ENCODE measurements at places on chromosomes 1 and 21. TPM values are rescaled to one million over a fixed set of nuclear protein-coding genes. Genes with fewer than 3 reads are reported as not detected.
A peak's percentile ranks its signal among the peaks of the same experiment; 100 is the strongest.

DNA sequence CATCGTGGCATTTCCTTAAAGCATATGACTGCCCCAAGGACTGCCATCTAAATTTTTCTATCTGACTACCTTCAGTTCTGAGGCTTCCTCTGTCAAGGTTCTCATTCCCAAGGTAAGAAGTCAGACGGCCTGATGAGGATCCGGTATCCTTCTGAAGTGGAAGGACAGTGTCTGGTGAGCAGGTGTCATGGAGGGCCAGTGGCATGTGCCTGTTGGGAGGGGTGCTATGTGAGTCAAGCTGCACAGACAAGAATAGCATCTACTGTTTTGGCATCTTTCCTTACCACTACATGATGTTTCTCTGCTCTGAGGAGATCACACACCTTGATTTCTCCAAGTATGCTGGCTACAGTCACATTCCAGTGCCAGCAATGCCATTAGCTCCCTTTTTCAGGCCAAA, 99.6 kb upstream of the RGS1 start:
- no peak for DNase-seq

DNA sequence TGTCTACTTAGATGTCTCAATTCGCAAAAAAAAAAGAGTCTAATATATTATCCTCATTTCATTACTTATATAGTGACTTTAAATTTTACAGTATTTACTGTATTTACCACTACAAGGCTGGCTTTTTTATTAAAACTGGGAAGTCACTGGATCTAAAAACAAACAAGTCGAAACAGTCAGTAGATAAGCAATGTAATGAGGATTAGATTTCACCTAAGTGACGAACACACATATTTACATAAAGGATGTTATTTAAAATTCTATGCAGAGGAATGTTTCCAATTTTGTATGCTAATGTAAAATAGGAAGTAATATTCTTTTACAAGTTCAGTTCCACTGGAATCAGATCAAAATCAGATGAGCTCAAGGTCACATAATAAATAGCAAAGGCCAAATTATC, 28.3 kb downstream of the TTC13 start:
- no peak for DNase-seq

GRCh38 chr1:234731569-234732085, 121.6 kb upstream of the IRF2BP2 start:
- DNase-seq: no peak

GRCh38 chr1:55140546-55140983, 74.6 kb downstream of the USP24 start:
- DNase-seq: peak; percentile 61

- DNase-seq: peak; percentile 39
Measured at GRCh38 chr1:53080041-53080440, 18.0 kb downstream of the PODN start.

DNA sequence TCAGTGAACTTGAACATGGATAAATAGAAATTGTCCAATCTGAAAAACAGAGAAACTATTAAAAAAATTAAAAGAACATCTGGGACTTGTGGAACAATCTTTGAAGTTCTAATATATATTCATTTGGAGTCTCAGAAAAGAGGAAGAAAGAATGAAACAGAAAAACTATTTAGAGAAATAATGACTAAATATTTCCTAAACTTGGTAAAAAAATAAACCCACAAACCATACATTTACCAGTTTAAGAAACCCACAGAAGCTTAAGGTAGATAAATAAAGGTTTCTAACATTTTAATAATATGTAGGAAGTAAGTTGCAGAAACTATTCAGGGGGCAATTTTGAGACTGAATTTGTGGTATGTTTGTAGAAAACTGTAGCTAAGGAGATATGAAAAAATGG, 437.8 kb downstream of the PTBP2 start:
- no peak for DNase-seq

GRCh38 chr1:111963985-111964738, 25.3 kb downstream of the KCND3 start:
- no peak for DNase-seq

GRCh38 chr1:5567839-5568238, 424.4 kb downstream of the NPHP4 start:
- no peak for DNase-seq

DNA sequence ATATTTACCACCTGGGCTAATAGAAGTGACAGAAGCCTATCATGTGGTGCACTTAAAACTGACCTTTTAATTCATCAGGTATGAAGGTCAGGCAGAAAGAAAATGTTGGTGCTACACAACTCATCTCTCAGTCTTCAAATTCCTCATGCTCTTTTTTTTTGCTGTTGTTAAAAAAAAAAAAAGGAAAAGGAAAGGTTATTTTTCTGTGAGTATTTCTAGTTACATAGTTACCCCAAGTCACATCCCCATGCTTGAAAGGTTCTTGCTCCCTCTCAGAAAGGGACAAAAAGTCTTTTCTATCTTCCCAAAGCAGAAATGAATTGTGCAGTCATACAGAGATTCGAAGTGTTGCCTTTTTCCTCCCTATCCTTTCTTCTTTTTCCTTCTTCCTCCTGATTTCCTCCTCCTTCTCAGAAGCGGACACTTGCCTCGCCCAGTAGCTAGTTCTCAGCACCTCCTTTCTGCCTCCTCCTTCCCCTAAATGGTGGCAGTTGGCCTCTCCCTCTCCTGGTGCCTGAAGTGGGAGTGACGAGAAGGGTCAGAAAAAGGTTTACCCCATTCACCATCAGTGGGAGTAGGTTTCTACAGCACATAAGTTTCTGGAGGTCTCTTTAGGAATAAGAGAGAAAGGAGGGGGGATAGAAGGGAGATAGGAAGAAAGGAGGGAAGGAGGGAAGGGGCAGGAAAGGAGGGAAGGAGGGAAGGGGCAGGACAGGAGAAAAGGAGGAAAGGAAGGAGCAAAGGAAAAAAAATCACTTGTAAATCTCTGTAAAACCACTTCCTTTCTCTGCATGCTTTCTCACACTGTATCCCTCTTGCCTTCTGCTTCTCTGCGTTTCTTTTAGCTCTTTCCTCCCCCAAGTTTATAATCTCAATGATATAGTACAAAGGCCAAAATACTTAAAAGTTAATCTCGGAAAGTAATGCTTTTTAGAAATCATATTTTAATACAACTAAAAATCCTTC, 20.4 kb upstream of the C1orf105 start:
- DNase-seq: no peak

GRCh38 chr21:31443736-31444521, 99.9 kb upstream of the TIAM1 start:
- DNase-seq: no peak

DNA sequence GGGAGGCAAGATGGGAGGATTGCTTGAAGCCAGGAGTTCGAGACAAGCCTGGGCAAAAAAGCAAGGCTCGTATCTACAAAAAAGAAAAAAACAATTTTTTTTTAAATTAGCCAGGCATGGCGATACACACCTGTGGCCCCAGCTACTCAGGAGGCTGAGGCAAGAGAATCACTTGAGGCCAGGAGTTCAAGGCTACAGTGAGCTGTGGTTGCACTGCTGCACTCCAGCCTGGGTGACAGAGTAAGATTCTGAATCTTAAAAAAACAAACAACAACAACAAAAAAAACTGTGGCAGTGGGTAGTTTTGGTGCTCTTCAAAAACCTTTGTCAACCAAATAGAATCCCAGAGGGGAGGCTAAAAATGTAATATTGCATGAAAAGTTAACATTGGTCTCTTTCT, 734 bp downstream of the PTPN22 start:
- no peak for DNase-seq

DNA sequence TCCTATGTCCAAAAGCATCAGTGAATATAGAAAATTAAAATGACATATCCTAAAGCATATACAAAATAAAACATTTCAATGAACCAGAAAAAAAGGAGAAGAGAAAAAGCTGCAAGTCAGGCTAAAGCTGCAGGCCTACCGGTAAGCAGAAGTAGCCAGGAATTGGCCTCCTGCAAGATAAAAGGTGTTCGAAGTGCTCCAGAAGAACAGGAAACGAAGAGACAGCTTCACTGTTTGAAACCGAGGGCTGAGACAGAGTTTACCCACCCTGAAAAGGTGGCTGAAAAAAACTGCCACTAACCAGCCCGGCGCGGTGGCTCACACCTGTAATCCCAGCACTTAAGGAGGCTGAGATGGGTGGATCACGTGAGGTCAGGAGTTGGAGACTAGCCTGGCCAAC, 37.4 kb downstream of the NSL1 start:
- DNase-seq: no peak

- DNase-seq: no peak
Measured at GRCh38 chr1:116540088-116540487, 30.7 kb downstream of the CD58 start.

- DNase-seq: no peak
Measured at GRCh38 chr1:43402089-43402865, 12.6 kb downstream of the SZT2 start.

- no peak for DNase-seq
Measured at GRCh38 chr1:13774121-13774520, 74.1 kb downstream of the PRDM2 start.

DNA sequence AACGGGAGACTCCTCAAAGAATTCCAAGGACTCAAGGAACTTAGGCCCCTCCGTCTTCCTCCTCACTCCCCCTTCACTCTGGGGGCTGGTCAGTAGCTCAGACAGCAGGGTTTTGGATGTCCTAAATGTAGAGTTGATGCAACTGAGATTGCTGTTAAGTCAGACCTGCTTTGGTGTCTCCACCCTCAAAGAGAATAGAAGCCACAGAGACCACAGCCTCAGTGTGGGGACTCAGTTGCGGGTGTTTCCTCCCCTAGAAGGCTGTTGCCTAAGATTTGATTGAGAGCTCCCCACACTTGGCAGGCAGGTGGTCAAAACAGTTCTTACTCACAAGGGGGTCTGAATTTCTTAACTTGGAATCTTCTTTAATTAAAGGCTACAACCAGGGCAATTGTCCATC, 7.6 kb downstream of the MAN1C1 start:
- DNase-seq: no peak

DNA sequence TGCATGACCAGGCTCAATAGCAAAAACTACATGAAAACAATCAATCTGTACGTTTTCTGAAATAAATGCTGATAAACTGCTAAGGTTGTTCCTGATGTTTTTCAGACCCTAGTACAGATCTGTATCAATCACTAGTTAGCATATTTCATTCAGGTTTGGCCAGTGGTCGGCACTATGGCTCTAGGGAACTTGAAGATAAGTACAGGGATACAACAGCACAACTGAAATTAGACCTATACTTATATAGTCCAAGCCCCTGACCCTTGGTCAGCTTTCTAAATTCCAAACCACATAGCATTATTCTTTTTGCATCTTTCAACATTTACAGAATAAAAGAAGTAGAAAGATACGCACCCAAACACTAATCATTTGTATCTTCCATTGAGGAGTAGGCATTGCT, 142.7 kb downstream of the PLPPR4 start:
- no peak for DNase-seq

- no peak for DNase-seq
Measured at GRCh38 chr1:91499904-91500755, 521 bp upstream of the CDC7 start.

DNA sequence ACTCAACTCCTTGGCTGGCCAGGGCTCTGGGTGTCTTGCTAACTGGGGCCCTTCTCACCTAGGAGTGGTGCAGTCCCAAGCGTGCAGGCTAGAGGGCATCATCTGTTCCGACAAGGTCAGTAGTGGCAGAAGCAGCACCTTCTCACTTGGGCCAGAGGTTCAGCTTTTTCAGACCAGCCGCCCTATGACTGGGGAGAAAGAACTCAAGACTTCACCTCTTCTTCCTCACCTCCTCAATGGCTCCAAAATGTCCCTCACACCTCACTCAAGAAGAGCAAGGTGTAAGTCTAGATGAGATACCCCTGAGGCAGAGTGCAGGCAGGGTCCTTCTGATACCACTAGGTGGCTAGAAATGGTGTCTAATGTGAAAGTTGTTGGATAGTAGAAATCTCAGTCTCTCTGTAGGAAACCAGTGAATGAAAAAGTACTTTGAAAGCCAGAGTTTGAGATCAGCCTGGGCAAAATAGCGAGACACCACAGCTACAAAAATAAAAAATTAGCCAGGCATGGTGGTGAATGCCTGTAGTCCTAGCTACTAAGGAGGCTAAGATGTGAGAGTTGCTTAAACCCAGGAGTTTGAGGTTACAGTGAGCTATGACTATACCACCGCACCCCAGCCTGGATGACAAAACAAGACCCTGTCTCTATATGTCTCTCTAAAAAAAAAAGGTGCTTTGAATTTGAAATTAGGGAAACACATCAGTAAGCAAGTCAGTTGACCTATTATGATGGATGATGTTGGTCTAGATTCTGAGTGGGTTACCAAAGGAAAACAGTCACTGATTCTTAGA, 8.6 kb upstream of the IL20 start:
- DNase-seq: no peak

DNA sequence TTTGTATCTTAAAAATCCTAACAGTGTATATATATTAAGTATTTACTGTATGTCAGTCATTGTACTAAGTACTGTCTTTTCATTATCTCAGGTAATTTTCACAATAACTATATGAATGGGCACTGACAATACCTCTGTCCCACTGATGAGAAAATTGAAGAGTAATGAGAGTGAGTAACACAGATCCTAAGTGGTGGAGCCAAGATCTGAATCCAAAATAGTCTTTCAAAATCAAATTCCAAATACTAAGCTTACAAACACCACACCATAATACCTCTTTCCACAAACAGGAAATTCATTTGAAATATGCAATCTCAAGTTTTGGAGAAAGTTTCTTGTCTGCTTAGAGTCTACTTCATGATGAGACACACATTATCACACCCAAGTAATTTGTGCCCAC, 105.9 kb upstream of the EDEM3 start:
- DNase-seq: no peak

DNA sequence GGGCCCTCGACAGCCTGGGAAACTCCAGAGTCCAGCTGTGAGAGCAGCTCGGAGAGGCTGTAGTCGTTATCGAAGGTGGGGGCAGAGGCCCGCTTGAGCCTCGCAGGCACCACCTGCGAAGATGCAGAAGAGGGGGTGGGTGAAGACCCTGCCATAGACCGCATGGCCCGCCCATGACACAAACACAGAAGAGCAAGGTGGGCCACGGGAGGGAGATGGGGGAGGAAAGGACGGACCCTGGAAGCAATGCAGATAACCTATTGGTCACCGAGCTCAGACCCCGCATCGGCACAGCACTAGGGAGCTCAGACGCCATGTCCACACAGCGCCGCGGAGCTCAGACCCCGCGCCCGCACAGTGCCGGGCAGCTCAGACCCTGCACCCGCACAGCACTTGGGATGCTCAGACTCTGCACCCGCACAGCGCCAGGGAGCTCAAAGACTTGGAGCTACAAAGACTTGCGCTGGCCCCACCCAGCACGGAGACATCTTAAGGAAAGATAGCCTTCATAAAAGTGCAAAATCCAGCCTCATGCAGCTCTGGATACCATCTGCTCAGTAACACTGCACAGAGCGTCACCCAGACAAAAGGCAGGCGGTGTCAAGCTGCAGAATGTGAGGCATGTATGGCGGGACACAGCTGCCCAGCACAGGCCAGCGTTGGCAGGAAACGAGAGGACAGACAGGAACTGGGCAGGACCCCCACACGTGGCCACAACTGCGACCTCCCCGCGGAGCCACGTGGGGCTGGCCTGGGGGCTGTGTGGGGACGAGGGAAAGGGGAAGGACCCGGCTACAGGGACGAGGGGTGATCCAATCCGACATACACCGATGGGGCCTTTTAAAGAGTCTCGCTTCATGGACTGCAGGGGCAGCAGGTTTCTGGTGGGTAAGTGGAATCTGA, 22.6 kb downstream of the RIPK4 start:
- DNase-seq: no peak

The GBP3 gene
- 12.5 TPM for total RNA-seq

The SLX9 gene
- total RNA-seq: 17.2 TPM

The LCE3B gene
- not detected for total RNA-seq

The RNU1-1 gene
- under 0.01 TPM for total RNA-seq

The MROH9 gene
- not detected for total RNA-seq

The DEPDC1 gene
- total RNA-seq: 0.43 TPM

The MEX3A gene
- 0.75 TPM for total RNA-seq

The CFHR4 gene
- total RNA-seq: 54.1 TPM

The FBXO2 gene
- total RNA-seq: 19.5 TPM

All from right lobe of liver (tissue), 6 donors.